ENCODE measurements at places on chromosomes 12 and 14. TPM values are rescaled to one million over a fixed set of nuclear protein-coding genes. Genes with fewer than 3 reads are reported as not detected.

Gene IKBIP
- total RNA-seq, result 2.3 TPM

- DNase-seq, result no peak
Observed at GRCh38 chr14:87497301-87497700, 495.7 kb downstream of the GALC start.

Gene B3GNT4
- total RNA-seq, result 1.1 TPM

DNA sequence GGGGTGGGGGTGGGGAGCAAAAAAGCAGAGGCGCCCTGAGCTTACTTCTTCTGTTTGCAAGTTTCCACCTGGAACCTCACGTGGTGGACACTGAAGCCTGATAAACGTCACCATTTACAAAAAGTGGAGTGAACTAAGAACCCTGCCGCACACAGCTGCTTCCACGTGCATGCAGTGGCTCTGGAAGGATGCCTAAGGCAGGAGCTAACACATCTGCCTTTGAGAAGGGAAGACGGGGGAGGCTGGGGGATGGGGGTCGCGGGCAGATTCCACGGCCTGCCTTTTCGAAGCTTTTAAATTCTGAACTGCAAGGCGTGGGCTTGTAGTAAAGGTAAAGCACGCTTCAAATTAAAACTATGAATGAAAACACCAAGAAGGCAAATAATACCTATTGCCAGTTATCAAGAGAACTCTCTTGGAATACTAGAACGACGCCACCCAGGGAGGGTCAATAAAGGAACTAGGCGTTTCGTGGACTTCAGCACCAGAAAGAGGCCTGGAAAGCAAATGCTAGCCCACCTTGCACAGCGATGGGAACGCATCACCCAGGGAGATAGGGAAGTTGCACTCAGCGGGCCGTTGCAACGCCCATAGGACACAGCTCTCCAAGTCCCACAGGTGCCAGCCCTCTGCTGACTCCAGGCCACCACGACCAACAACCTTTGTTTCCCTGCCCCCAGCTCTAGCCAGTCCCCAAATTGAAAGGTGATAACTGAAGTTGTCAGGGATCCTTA, 61.8 kb downstream of the TESC start:
- no peak for DNase-seq

- DNase-seq, result no peak
Observed at GRCh38 chr12:128929057-128929456, 75.8 kb downstream of the GLT1D1 start.

Gene BDKRB2
- total RNA-seq, result not detected

DNA sequence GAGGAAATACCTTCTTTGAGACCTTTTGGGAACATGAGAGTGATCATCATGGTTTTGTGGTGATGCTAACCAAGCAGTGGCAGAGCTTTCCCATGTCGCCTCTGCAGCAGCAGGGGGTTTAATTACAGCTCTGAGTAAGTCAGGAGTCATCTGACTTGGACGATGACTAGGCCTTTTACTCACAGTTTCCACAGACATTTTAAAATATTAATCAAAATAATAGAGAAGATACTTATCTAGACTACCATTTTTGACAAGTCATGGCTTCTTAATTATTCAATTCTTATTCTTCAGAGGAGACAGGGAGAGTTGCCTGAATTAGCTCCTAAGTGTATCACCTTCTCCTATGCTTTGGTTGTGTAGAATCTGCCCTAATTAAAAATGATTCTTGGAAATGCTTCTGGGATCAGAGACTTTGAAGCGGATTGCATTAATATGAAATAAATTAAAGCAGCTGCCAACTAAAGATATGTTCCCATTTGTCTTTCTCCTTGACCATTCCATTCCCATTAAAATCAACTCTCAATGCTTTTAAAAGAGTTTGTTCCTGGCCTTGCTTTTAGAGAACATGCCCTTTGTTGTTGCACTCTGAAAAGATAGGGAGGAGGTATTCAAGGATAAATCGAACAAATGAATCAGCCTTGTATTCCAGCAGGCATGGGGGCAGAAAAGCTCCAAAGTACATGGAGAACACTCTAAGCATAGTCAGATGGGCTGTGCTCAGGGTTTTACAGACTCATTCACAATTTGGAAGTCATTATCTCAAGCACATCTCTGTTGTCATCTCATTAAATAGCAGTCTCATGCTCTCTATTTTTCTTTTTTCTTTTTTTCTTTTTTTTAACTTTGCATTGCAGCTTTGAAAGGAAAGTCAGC, 7.7 kb upstream of the IFNG-AS1 start:
- no peak for DNase-seq

Gene IL26
- not detected for total RNA-seq

Gene KRT85
- total RNA-seq, result not detected

DNA sequence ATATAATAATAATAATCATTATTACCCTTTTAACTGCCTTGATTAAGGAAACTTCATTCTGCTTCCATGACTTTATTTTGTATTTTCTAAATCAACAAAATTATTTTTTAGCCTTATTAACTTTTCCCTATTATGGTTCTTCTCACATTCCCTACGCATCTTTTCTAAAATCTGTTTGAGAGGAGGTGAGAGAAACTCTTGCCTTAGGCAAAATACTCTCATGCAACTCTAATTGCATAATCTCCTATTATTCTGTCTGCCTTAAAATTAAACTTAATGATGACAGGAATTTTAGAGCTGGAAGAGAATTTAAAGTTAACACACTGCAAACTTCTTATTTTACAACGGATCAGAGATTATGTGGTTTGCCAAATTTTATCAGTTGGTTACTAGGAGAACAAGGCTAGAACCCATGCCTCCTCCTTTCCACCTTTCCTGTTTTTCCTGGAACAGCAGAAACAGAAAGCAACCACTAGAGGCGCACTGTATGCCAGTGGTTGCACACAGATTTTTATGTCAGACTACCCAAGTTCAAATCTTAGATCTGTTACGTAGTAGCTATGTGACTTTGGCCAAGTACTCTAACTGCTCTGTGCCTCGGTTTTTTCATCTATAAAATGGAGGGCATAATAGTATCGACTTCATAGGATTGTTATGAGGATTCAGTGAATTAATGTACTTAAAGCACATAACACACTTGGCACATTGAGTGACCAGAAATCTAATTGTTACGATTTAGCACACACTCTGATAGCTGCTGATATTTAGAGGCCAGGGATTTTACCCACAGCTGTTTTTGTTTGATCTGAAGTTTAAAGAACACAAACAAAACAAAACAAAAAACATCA, 4.3 kb upstream of the BRMS1L start:
- peak; percentile 18 for DNase-seq

Gene MANSC4
- total RNA-seq, result not detected

DNA sequence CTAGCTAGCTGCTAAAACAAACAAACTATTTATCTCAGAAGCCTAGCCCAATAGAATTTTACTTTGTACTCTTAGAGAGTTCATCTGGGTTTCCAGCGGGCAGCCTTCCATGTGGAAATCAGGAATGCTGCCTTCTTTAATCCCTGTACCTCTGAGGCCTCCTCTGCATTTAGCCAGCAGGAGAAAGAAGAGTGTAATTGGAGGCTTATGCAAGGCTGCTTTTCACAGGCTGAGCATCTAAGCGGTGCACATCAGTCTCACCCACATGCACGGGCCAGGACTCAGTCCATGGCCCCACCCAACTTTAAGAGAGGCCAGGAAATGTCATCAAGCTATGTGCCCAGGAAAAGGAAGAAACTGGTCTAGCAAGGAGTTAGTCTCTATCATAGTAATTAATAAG, 14.0 kb upstream of the PTGDR start:
- no peak for DNase-seq

- no peak for DNase-seq
Observed at GRCh38 chr14:25041484-25041883, 8.5 kb downstream of the STXBP6 start.

- no peak for DNase-seq
Observed at GRCh38 chr12:104177663-104178501, 37.7 kb upstream of the TXNRD1 start.

DNA sequence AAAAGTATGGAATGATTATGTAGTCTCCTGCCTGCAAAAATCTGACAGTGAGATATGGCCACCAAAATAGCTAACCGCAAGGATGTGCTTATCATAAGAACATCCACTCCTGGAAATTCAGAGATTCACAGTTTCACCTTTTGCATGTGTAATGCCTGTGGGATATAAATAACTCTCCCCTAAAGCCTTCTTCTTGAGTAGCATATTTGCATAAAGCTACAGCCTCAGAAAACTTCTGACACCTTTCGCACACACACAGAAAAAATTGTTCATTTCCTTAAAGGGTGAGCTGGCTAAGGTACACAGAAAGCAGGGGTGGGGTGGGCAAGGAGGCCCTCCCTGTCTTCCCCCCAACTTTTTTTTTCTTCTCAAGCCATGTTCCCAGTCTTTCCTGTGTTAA, 3.1 kb upstream of the IGF1 start:
- no peak for DNase-seq

Gene EXOC5
- 46.8 TPM for total RNA-seq

- no peak for DNase-seq
Observed at GRCh38 chr14:81446279-81447007, 46.3 kb upstream of the STON2 start.

DNA sequence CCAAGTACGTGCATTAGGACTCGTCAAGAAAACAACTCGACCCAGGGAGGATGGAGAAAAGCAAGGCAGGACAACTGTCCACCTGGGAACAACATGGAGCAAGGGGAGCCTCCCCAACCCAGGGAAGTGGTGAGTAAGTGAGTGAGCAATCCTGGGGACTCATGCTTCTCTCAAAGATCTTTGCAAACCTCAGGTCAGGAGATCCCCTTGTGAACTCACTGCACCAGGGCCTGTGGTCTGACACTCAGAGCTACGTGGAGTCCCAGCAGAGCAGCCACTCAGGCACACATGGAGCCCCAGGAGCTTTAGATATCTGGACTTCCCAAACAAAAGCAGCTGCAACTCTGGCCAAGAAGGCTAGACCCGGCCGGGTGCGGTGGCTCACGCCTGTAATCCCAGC, 12.2 kb upstream of the OR5AU1 start:
- DNase-seq, result no peak

GRCh38 chr14:90204516-90204915, 51.8 kb upstream of the PSMC1 start:
- no peak for DNase-seq

GRCh38 chr12:70962226-70962794, 41.8 kb upstream of the PTPRR start:
- DNase-seq, result no peak

DNA sequence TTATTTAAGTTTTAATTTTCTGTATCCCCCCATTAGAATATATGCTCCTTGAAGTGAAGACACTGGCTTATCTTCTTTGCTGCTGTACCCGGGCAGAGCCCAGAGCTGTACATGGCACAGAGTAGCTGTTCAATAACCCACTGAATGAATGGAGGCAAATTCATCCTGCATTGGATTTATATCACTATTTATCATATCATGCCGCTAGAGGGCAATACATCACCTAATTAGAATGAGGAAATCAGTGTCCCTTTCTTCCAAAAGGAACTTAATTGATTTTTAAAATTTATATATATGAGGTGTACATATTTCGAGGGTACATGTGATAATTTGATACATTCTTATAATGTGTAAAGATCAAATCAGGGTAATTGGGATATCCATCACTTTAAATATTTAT, 89.2 kb upstream of the TMEM260 start:
- DNase-seq, result peak; percentile 37

Gene KLRC2
- total RNA-seq, result not detected

Gene TAS2R31
- 3.6 TPM for total RNA-seq

Gene LRRC10
- not detected for total RNA-seq

- DNase-seq, result no peak
Observed at GRCh38 chr12:30391766-30392366, 303.8 kb downstream of the IPO8 start.

DNA sequence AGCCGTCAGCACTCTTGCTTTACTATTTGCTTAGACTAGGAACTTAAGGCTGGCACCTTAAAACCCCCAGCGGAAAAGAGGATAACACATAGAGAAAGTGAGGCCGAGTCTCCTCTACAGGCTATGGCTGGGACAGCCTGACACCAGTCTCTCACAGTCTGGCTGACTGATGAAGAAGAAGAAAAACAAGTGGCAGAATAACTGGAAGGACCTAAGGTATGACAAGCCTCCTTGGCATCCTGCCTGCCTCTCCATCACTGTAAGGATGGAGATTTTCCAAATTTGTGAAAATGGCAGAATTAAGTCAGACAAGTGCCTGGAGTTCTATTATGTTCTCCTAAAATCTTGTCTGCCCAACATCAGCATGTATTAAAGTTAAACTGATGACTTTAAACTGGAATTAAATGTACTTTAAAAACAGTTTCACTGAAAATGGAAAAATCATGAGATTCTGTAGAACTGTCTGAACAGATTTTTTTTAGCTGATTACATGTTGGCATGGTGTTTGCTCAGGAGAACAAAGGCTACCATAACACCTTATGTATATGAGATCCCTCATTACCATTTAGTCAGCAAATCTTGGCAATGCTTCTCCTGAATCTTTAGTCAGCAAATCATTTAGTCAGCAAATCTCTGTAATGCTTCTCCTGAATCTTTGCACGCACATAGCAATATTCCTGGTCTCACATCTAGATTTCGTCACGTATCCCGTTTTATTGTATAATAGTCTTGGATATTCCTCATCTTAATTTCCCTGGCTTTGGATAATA, 140.3 kb upstream of the AEBP2 start:
- no peak for DNase-seq

DNA sequence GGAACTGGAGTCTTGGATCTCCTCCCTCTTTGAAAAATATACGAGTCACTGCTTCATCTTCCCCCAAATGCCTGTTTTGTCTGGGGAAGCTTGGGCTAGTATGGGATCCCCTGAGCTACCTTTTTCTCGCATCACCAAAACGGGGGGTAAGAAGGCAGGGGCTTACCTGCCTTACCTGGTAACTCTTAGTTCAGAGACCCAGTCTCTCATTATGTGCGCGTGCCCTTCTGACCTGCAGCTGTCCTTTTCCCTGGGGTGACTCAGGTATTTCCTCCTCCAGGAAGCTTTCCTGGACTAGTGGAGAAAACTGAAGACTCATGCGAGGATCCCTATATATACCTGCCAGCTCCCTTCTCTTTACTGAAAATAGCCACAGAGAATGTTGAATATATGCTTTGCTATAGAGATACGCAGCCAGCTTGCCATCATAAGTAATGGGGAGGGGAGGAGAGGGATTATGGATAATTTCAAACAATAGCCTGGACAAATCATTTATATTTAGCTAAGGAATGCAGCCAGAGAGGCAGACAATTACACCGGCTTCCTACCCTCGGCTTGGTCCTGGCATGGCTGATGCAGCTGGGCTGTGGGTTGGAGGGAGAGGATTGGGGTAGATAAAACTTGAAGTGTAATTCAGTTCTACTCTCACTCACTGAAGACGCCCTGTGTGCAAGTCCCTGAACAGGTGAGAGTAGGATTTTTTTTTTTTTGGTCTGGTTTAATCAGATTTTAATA, 1.1 kb downstream of the TSPAN9 start:
- no peak for DNase-seq

DNA sequence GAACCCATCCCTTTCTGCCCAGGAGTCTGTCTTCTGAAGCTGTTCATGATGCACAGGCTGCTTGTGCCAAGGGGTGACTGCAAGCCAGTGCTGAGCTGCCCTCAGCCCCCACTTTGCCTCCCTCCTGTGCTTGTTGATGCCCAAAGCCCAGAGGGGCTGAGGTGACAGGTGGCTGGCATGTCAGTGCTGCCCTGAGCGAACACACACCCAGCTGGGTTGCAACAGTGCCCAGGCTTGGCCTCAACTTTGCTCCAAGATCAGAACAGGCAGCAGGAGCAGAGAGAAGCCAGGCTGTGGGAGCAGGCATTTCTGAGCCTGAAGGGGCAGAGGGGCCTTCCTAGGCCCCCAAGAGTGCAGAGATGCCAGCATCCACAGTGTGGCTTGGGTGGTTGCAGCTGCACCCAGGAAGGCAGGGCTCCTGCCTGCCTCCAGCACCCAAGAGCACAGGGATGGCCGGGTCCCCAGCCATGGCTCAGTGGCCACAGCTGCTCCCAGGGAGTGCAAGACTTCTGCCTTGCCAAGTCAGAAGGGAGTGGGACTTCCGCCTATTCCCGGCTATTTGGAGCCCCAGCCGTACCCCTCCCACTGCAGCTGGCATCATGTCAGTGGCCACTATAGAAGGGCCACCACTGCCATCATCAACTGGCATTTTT, 83.1 kb downstream of the SLC16A7 start:
- DNase-seq, result no peak

All from naive thymus-derived CD4-positive, alpha-beta T cell (primary cell).